ENCODE measurements at places on chromosomes 12 and 14.

DNA sequence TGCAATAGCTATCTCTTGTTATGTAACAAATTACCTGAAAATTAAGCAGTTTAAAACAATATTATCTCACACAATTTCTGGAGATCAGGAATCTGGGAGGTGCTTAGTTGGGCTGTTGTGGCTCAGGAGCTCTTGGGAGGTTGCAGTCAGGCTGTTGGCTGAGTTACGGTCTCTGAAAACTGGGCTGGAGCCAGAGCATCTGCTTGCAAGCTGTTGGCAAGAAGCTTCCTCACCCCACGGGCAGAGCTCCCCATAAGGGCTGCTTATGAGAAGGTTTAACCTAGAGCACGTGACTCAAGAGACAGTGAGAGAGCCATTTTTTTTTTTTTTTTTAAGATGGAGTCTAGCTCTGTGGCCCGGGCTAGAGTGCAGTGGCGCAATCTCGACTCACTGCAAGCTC lies 346.8 kb downstream of the ATP23 start:
- no peak for DNase-seq

GRCh38 chr12:115404761-115405470 lies 720.9 kb upstream of the TBX3 start:
- no peak for DNase-seq

GRCh38 chr12:52070185-52070925 lies 577 bp downstream of the ATG101 start:
- no peak for DNase-seq

GRCh38 chr12:21542403-21542802 lies 16.3 kb downstream of the SPX start:
- no peak for DNase-seq

GRCh38 chr12:62934239-62934798 lies 631 bp downstream of the PPM1H start:
- DNase-seq: peak; percentile 35

DNA sequence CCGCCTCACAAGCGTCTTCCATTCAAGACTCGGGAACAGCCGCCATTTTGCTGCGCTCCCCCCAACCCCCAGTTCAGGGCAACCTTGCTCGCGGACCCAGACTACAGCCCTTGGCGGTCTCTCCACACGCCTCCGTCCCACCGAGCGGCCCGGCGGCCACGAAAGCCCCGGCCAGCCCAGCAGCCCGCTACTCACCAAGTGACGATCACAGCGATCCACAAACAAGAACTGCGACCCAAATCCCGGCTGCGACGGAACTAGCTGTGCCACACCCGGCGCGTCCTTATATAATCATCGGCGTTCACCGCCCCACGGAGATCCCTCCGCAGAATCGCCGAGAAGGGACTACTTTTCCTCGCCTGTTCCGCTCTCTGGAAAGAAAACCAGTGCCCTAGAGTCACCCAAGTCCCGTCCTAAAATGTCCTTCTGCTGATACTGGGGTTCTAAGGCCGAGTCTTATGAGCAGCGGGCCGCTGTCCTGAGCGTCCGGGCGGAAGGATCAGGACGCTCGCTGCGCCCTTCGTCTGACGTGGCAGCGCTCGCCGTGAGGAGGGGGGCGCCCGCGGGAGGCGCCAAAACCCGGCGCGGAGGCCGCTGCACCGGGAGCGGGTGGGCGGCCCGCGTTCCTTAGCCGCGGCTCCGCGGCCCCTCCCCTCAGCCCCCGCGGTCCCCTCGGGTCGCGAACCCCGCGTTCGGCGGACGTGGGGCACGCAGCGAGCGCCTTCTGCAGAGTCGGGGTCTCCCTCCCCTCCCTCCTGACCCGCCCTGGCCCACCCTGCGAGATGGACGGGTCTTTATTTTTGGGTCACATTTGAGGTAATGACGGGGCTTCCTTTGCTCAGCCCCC lies at the start of gene UBC:
UBC (minus strand) TSS at position 259 of the 847 bp plus-strand sequence. CDS start 879 bp downstream, outside the sequence.
- DNase-seq: peak; percentile 90

GRCh38 chr12:75658901-75659823 lies 147.8 kb upstream of the KRR1 start:
- peak; percentile 35 for DNase-seq

DNA sequence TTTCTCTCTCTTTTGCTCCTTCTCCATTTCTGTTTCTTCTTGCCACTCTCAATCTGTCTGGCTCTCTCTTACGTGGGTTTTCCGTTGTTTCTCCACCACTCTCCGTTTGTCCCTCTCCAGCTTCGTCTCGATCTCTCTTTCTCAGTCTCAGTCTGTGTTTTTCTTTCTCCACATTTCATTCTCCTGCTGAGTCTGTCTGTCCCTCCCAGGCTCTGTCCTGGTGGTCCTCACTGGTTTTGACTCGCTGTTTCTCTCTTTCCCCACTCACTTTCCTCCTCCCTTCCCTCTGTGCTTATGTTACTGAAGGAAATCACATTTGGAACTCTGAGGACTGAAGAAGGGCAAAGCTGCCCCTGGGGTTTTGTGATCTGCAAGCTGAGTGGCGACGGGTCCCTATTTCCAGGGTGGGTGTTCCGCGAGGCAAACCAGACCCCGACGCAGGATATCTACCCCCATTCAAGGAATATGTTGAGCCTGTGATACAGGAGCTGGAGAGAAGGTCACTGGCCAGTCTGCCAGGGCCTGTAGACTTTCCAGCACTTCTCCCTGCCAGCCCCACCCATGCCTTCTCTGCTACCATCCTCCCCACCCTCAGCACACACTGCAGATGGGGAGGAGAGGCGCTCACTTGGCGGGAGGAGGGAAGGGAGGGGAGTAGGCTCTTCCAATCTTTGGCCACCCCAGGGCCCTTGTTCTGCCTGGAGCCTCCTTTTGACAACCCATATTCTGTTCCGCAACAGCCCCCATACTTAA lies 102.7 kb upstream of the MAP1LC3B2 start:
- DNase-seq: no peak

DNA sequence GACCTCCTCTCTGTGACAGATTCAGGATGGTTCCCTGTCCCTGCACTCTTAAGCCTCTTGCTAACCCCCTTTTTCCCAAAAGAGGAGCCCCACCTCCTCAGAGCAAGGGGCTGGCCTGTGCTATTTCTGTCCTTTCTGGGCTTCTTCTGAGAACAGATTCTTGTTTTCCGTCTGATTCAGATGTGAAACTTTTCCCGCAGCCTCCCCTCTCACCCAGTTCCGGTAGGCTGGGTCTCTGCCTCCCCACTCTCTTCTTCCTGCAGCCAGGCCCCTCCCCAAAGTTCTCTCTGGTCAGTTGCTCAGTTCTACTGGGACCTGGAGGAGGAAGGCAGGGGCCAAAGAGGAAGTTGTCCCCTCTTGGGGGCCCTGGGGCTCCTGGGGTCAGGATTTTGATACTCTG lies 11.8 kb downstream of the PDE1B start:
- DNase-seq: peak; percentile 50

DNA sequence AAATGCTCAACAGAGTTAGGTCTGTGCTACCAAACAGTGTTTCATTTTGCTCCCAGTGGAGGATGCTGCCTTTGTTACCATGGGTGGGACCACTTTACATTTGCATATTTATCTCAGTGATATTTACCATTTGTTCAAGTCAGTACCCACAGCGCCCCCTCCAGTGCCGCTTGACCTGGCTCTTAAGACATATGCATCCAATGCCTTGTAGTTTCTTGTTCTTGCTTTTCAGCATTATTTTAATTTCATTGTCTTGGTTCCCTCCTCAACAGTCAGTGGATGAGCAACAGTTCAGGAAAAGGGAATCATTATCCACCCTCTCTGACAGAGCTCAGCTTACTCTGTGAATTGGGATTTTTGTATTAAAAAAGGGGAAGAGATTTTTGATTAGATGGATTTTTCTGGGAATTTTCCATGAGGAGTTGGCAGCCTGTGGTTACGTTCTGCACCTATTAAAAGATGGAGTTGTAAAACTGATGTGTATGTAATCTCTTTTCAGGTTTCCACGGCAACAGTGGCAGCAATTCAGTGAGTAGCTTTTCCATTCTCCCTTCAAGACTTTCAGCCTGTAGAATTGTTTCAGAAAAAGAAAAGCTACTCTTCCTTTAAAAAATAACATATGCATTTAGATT lies 240.5 kb upstream of the DAAM1 start:
- DNase-seq: no peak

- DNase-seq: no peak
These were observed 28.7 kb downstream of the COX8C start for GRCh38 chr14:93375673-93376156.

DNA sequence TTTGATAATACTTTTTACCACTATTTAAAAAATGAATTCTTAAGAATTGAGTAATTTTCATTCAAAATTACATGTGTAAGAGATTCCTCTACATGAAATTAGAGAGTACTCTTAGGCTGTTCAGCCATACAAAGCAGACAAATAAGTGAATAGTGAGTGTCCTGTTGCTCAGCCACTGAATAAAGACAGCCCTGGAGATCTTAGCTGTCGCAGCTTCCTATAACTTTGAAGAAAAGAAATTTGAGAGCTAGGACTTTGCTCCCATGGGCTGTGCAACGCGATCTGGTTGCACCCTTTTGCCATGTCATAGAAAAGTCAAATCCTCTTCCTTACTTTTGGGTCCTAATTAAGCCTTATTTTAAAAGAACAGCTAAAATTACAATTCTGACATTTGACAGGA lies 40.9 kb upstream of the LRIG3 start:
- no peak for DNase-seq

- no peak for DNase-seq
These were observed 8.8 kb downstream of the IGF1 start for GRCh38 chr12:102471556-102471955.
